WTC11 (cell line): ENCODE measurements at places on chromosomes 4 and X. TPM values are rescaled to one million over a fixed set of nuclear protein-coding genes. Genes with fewer than 3 reads are reported as not detected.

GRCh38 chr4:24659241-24659961, 75.0 kb upstream of the DHX15 start:
- DNase-seq: no peak

DNA sequence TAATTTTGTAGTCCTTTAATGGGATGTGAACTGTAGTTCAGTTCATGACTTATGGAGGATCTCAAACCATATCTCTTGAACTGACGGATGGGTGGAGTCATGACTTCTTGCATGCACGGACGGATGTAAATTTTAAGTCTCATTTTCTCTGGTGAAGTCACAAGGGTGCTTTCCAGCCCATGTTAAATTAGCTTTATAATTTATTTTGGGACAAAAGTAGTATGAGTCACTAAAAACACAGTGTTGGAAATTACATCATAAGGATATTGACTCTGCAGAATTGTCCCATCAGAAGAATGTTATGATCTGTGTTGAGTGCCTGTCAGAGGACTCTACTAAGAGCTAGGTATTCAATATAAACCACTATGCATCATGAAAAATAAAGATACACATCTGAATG, 6.8 kb upstream of the PAGE5 start:
- DNase-seq: no peak

DNA sequence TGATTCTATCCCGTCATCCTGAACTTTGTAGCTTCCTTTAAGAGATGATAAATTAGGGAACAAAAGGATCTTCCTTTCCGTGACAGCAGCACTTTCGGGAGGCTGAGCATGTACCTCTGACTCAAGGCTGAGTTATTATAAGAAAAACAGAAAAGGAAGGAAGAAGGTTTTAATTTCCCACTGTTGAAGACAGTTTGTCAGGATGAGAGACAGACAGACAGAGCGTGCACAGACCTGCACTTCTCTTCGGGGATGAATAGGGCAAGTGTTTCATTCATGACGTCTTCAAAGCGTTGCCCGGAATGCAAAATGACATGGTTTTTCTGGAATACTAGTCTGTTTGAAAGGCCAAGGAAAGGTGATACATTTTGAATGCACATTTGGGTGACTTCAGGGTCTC, 405.3 kb upstream of the FAT1 start:
- no peak for DNase-seq

GRCh38 chrX:38170556-38170955, 50.1 kb downstream of the SRPX start:
- no peak for DNase-seq

DNA sequence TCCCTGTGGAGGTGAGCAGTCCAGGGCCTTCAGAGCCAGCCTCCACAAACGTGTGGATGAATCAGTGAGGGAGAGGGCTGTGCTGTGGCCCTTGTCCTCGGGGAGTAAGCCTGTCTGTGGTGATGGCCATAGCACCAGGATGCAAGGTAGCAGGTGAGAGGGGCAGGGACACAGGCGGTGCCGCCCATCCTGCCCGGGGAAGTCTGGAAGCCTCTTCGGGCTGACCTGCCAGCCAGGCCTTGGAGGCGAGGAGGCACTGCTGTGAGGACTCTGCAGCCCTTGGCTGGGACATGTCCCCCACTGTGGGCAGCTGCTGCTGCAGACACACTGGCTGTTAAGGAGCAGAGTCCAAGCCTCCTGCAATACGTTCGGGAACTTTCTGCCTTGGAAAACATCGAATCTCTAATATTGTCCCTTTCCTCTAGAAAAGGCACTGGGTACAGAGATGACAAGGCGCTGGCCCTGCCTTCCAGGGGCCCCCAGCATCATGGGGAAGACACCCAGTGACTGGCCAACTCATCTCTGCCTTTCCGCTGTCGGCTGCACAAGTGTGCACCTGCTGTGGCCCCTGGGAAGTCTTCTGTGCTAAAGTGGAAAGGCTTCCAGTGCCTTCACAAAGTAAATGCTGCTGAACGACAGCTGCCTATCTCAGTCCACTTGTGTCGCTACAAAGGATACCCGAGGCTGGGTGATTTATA, 101.4 kb downstream of the ADRA2C start:
- DNase-seq: no peak

DNA sequence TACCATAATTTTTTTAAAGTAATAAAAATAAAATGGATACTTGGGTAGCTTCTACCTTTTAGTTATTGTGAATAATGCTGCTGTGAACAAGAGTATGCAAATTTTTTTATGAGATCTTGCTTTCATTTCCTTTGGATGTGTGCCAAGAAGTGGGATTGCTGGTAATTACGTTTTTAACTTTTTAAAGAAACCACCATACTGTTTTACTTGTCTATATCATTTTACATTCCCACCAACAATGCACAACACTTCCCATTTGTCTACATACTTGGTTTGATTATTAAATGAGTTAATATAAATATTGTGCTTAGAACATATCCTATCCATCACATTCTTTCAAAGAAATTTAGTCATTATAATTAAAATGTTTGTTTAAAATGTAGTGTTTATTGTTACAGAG, 3.9 kb upstream of the SULT1B1 start:
- no peak for DNase-seq

- no peak for DNase-seq
These were observed 2.9 kb downstream of the RPL36A start for GRCh38 chrX:101393530-101394305.

DNA sequence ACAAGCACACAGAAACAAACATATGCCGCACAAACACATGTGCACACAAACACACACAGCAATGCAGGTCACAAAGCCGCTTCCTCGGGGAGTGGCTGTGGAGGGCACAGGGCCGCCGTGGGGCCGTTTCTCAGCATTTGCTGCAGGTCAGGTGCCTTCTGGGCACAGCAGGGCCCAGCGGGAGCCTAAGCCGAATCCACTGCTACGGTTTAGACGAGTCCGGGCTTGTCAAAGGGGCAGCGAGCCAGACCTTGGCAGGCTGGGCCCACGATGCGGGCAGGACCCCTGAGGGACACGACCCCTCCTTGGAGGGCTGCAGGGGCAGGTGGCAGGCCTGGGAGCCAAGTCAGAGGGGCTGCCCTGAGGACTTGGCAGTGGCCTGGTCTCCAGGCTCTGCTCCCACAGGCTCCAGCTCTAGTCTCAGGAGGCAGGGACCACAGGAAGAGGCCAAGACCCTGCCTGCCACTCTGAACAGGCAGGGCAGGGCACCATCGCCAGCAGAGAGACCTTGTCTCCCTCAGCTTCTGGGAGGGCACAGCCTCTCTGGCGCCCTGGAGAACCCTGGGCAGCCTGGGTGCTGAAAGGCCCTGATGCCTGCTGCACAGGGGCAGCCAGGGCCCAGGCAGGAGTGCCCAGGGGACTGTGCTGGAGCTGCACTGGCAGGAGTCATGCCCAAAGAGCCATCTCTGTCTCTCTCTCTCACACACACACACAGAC, 5.5 kb upstream of the ATP2B3 start:
- DNase-seq: no peak

GRCh38 chr4:106738121-106738520, 298.0 kb downstream of the DKK2 start:
- no peak for DNase-seq

Gene NDST3
- total RNA-seq: 0.30 to 0.39 TPM (median 0.37 TPM) in 3 replicates

Gene NCAPG
- 54.7 to 61.9 TPM (median 55.9 TPM) in 3 replicates for total RNA-seq

Gene AADAT
- 9.1 to 12.3 TPM (median 10.0 TPM) in 3 replicates for total RNA-seq

Gene ESX1
- not detected in 3 replicates for total RNA-seq

Gene TAB3
- 10.4 to 12.6 TPM (median 12.0 TPM) in 3 replicates for total RNA-seq

Gene GLOD5
- total RNA-seq: 0.27 TPM in 1 of 3 replicates, not detected in the others

Gene GABRQ
- total RNA-seq: 8.6 to 9.1 TPM (median 8.8 TPM) in 3 replicates
